Activated T-helper 1 cell treated with Interleukin-2 at 50 U/mL for 16 hours (primary cell): ENCODE measurements at places on chromosomes 2 and 18.

GRCh38 chr2:239629926-239630617, 229.3 kb upstream of the HDAC4 start:
- DNase-seq: no peak

DNA sequence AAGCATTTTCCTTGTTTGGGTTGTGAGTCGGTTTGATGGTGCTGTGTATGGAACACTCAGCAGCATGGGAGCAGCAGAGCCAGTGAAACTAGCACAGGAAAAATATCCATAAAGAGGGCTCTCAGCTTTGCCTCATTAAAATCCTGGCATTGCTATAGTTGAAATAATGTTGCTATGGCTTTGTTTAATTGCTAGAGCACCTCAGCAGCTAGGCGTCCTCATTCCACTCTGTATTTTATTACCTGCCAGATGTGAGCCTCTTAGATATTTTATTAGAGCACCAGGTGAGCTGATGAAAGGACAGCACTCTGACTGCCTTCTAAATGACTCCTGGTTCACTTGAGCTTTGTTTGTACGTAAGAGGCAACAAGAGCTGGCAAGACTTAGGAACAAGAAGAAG, 232.4 kb downstream of the MTX2 start:
- no peak for DNase-seq

- no peak for DNase-seq
Observed at GRCh38 chr18:62610701-62611411, 88.0 kb downstream of the ZCCHC2 start.

DNA sequence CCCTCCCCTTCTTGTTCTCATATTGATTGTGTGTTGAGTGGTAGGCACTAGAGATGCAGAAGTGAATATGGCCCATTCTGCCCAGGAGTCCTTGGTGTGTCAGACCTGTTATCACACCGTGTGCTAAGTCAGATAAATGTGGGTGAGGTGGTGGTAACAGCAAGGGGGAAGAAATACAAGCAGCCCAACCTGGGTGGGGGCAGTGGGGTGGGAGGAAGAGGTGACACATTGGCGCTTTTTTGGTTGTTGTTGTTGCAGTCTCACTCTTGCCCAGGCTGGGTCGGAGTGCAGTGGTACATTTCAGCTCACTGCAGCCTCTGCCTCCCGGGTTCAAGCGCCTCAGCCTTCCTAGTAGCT, 12.8 kb downstream of the B3GNT2 start:
- DNase-seq: no peak

GRCh38 chr2:10042301-10043161, 819 bp upstream of the KLF11 start:
- peak; percentile 20 for DNase-seq

DNA sequence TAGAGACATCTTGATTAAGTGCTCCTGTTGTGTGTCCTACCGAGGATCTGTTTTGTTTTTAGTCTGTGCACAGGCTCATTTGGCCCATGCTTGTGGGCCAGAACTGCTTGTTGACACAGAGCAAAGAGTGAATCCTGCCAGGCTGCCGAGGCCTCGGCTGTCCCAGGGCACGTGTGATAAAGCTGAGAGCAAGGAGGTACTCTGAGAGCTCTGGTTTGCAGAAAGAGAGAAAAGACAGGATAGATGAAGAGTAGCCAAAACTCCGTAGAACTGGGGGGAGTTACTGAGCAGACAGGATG, 175.1 kb downstream of the FAM210A start:
- no peak for DNase-seq

DNA sequence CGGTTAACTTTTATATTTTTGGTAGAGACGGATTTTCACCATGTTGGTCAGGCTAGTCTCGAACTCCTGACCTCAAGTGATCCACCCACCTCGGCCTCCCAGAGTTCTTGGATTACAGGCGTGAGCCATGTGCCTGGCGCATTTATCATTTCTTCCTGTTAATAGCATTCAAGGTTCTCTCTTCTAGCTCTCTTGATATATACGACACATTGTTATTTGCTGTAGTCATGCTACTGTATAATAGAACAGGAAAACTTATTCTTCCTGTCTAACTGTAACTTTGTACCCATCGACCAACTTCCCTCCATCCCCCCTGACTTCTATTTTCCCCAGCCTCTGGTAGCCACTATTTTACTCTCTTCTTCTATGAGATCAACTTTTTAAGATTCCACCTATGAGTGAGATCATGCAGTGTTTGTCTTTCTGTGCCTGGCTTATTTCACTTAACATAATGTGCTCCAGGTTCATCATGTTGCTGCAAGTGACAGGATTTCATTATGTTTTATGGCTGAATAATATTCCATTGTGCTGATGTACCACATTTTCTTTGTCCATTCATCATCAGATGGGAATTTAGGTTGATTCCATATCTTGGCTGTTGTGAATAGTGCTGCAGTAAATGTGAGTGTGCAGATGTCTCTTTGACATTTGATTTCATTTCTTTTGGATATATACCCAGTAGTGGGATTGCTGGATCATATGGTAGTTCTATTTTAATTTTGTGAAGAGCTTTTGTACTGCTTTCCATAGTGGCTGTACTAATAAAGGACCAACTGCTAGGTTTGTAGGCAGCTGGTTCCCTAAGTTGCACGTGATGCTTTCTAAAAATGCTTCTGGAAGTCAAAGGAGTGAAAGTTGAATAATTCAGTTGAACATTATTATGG, 205.2 kb downstream of the PRKCE start:
- no peak for DNase-seq

DNA sequence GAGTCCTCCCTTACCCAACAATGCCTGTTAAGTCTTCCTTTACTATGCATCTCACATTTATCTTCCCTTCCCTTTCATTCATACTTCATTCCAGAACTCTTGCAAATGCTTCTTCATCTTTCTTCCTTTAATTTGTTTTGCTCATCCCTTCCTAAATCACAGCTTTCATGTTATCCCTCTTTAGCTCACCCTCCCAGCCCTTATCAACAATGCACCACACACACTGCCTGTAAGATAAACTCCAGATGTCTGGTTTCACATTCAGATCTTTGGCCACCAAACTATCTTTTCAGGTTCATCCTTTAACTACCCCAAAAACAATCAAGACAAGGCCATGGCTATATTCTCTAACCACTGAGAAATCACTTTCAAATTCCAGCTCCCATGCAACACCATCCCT, 3.4 kb downstream of the CCDC93 start:
- no peak for DNase-seq

GRCh38 chr2:137939026-137939425, 25.2 kb upstream of the HNMT start:
- no peak for DNase-seq

- DNase-seq: no peak
Observed at GRCh38 chr18:28541934-28542333, 365.0 kb upstream of the CDH2 start.

- no peak for DNase-seq
Observed at GRCh38 chr2:230129343-230129742, 60.6 kb upstream of the SLC16A14 start.

GRCh38 chr2:70399046-70399445, 97.2 kb upstream of the FAM136A start:
- no peak for DNase-seq

DNA sequence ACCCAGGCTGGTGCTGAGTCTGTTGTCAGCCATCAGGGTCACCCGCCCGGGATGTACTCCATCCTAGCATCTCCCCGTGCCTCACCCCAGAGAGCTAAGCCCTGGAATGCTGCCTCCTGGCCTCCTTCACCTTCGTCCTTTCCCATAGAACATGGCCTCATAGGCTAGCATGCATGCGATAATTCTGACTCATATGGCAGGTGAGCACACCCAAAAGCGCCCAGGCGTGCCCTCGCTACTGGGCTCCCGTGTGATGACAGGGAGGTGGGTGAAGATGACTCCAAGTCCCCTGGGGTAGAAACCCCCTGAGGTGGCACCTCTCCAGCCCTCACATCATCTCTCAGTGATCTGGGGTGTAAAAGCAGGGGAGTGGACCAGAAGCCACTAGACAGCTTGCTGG, 7.3 kb downstream of the SPR start:
- no peak for DNase-seq

- DNase-seq: no peak
Observed at GRCh38 chr2:224689539-224689938, 26.6 kb downstream of the CCDC195 start.

DNA sequence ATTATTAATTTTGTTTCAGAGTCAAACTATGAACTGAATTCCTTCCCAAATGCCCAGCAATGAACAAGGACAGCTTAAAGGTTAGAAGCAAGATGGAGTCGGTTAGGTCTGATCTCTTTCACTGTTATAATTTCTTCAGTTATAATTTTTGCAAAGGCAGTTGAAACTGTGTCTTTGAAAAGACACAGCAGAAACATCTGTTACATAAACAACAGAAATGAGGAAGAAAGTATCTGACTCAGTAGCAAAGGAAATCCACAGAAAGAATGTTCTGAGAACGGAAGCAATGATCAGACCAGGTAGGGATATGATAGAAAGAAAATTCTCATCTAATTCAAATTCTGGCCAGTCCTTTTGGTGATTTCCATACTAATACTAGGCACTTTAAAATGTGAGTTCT, 5.2 kb upstream of the RMC1 start:
- DNase-seq: no peak

DNA sequence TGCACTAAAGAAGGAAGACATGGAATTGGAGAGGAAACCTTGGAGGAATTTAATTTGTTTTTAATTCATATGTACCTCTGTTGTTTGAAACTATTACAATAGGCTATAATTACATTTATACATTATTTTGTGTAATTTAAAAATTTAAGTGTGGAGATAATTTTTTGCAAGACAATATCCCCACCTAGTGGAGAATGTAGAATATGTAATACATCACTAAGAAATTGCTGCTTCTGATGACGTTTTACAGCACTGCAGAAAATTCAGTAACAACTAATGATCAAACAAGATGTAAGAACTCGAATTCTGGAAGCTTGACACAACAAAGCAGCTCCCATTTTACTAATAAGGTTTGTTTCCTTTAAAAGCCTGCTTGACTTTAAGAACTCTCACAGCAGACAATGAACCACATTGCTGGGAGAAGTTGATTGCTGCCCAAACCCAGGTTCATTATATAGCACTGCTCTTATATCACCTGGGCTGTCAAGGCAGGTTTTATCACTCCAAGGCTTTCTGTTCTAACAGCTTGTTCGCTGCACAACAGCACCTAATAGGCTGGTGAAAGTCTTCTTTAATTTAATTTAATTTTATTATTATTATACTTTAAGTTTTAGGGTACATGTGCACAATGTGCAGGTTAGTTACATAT, 53.4 kb downstream of the THADA start:
- DNase-seq: no peak
